Motor neuron (in vitro differentiated cells): ENCODE measurements at places on chromosomes 12 and 14.
A peak's percentile ranks its signal among the peaks of the same experiment; 100 is the strongest.

GRCh38 chr14:103386713-103387329 lies 1.6 kb downstream of the MARK3 start:
- no peak for ATAC-seq

DNA sequence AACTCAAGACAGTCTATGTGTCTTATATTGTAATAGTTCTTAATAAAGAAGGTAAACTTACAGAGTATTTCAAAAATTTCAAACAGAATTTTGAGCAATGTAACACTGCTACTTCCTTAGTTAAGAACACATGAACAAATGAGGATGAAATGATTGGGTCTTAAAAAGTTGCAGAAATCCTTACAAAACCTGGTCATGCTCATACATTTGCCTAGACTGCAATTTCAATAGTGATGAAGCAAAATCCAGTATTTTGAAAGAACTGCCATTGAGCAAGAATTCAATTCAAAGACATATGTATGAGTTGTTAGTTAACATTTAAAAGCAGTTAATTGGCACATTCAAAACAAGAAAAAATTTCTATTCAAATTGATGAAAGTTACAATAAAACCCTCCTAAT lies 17.8 kb upstream of the HIF1A start:
- ATAC-seq, result no peak

- no peak for ATAC-seq
These were observed 51.1 kb upstream of the SLC8A3 start for GRCh38 chr14:70239802-70240201.

DNA sequence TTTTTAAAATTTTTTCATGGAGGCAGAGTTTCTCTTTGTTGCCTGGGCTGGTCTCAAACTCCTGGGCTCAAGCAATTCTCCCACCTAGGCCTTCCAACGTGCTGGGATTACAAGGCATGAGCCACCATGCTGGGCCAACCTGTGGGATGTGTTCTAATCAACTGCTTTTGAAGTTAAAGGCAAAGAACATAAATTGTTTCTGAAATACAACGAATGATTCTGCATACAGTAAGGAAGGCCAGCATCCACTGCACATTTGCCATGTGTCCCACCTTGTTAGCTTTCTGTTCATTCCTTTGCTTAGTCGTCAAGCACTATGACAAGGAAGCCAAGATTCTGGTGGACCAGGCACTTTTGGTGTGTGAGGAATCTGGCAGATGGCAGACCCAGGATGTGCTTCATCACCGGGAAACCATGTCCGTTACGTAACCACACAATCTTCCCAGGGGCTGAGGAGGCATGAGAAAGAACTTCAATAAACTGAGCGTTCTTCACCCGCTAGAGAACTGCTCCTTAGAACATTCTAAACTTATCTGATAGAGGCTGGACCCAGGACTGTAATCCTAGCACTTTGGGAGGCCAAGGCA lies 24.5 kb downstream of the MOK start:
- ATAC-seq, result no peak

GRCh38 chr12:119204671-119205285 lies 26.0 kb downstream of the HSPB8 start:
- ATAC-seq, result no peak

DNA sequence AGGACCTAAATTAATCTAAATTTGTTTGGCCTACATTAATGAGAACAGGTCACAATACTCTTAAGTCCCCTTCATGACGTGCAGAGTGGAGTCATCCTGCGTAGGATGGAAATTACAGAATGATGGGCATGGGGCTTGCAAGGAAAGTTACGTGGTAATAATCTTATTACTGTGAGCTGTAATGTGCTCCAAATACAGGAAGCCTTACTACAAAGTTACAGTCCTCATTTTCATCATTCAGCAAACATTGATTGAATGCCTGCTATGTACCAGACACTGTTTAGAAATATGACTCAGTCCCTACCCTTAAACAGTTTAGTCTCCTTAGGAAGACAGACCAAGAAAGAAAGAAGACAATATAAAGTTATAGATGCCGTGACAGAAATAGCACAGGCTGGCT lies 9.4 kb downstream of the HIGD1C start:
- ATAC-seq, result no peak

DNA sequence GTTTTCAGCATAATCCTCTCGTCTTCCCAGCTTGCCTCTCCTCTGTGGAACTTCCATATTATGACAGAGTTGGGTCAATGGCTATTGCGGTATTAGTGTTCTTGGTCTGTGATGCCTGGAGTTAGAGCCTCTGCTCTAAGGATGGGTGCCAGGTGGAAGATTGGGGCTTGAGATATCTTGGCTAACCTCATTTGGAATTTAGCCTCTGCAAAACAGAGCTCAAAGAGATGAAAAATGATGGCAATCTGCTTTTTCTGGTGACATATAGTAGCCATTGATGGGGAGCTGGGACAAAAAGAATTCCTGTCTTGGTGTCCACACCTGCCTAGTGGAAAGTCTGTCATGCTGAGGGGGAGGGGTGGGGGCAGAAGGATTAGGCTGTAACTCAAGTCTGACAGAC lies 152.1 kb downstream of the RPL10L start:
- no peak for ATAC-seq

DNA sequence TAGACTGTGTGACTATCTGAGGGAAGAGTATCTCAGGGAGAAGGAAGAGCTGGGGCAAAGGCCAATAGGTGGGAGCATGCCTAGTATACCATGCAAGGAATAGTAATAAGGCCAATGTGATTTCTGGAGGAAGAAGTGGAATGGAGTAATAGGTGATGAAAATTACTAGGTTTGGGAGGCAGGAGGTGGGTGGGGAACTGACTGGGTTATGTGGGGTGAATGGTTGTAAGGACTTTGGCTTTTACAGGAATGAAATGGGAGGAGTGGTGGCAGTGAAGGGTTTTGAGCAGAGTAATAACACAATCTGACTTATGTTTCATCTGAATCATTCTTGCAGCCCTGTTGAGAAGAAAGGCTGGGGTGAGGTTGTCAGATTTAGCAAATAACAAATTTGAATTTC lies 30.9 kb downstream of the NUBPL start:
- ATAC-seq, result no peak

- ATAC-seq, result no peak
These were observed 6.5 kb upstream of the OTX2 start for GRCh38 chr14:56816574-56817391.

- no peak for ATAC-seq
These were observed 4.6 kb downstream of the RND1 start for GRCh38 chr12:48861111-48861510.

GRCh38 chr12:42163913-42164312 lies 19.2 kb upstream of the GXYLT1 start:
- no peak for ATAC-seq

DNA sequence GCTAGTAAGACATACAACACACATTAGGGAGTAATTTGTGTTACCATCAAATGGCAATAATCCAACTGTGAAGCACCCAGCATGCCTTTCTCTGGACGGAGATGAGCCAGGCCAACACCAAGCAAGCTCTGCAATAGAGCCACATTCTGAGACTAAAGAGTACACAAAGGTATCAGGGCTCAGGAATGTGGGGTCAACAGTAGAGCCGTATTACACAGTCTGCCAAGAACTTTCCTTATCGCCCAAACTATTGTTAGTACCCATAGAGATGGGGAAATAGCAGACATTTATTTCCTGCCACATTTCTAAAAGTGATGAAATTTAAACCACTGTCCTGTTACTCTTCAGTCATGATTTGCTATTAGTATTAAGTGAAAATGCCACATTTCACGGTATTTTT lies 113.7 kb downstream of the BMP4 start:
- ATAC-seq, result no peak

- peak; percentile 18 for ATAC-seq
These were observed 82.3 kb downstream of the RIMBP2 start for GRCh38 chr12:130633771-130634170.

DNA sequence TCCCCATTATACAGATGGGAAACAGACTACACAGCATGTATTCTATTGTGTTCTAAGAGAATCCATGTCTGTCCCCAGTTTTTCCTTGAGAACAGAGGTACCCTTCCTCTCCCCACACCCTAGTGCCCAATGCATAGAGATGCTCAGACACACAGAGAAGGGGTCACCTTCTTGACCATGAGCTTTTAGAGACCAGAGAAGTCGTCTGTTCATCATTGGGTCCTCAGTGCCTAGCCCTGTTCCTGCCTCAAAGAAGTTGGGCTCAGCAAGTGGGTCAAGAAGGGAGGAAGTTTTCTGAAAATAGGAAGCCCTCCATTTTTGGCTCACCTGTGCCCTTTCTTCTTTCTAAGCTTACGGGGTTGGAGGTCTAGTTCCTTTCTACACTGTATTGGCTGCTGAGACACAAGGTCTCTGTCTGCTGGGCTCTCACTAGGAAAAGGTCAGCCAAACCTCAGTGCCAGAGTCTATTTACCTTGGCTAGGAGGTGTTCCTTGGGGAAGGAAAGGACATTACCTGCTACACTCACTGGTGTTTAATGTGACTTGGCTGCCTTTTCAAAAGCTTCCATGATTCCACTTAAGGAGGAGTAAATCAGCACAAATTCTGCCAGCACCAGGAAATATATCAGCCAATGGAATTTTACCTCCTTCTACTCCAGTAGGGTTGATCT lies 198.5 kb upstream of the PWP1 start:
- ATAC-seq, result no peak

DNA sequence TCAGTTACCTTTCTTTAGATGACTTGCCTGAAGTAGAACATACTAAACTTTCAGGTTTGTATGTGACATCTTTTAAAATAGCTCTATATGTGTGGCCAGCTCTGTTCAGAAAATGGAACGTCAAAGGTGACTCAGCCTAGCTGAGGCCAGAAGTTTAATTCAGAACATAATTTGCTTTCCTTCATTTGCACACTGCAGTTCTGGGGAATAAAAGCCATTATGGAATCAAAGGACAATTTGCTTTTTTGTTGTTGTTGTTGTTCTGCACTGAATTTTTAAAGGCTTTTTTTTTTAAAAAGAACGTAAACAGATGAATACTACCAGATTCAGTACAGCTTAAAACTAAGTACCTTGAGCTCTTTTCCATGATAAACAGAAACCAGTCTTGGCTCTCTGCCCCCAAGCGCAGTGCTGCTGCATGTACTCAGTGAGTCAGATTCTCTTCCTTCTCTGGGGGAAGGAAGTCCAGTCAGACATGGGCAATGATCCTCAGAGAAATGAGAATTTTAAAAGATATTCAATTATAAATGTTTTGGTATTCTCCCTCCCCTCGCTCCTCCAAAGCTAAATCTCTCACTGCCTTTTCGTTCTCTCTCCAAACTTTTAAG lies 644.2 kb downstream of the NOVA1 start:
- ATAC-seq, result no peak

DNA sequence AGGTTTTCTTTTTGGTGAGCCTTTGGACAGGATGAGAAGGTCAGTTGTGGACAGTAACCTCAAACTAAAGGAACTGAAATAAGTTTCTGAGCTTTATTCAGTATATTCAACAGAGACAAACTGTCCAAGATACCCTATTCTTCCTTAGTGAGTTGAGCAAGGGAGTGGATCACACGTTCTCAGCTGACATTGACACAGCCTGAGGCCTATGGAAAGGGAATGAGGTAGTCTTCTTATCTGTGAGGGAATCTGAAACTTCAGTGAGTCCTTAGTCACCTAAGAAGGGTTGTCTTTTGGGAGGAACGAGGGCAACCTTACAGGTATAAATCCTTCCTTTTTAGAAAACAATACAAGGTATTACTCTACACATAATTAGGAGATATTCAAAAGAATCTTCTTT lies 5.0 kb upstream of the NUBPL start:
- ATAC-seq, result no peak

DNA sequence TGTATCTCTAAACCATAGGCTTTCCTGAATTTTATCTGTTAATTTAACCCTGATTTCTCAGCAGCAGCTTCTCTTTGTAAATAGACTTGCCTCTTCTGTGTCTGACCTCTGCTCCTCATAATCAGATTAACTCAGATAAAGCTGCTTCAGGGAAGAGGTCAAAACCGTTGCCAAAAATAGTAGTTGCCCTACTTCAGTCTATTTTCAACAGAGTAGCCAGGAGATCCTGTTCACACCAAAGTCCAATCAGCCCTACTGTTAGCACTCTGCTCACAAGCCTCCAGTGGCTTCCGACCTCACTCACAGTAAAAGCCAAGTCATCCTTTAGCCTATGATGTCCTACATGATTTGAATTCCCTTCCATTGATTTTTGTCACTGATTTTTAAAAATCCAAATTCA lies 258.4 kb downstream of the PPFIA2 start:
- no peak for ATAC-seq

DNA sequence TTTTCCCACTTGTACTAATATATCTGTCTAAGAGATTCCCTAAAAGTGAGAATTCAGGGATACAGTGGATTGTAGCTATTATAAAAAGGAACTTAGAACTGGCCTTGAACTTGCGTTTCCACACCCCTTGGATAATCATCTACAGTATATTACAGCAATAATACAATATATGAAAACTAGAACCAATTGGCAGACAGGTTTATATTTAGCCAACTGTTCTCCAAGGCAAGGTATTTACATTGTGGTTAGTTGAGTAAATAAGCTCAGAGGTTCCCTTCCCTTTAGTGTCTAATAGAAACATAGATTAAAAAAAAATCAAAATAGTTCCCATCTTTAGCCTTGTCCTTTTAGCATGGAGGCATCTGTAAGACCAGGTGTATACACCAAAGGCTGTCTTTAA lies 42.1 kb downstream of the LIMA1 start:
- no peak for ATAC-seq
